ENCODE measurements at places on chromosomes 4 and X.

DNA sequence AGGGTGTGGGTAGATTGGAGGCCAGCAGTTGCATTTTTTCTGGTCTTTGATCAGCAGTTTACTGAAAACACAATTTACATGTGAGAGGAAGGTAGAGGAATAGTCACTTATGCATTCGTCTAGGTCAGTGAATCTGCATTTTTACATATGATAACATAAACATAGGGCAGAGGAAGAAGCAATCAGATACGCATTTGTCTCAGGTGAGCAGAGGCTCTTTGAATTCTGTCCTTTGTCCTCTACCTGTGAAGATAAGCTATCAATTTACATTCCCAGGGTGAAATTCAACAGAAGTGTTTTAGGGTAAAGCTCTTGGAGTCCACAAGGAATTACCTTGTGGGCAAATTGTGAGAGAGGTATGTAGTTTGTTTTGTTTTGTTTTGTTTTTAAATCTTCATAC, 306.5 kb downstream of the MAGEB5 start:
- no peak for DNase-seq

DNA sequence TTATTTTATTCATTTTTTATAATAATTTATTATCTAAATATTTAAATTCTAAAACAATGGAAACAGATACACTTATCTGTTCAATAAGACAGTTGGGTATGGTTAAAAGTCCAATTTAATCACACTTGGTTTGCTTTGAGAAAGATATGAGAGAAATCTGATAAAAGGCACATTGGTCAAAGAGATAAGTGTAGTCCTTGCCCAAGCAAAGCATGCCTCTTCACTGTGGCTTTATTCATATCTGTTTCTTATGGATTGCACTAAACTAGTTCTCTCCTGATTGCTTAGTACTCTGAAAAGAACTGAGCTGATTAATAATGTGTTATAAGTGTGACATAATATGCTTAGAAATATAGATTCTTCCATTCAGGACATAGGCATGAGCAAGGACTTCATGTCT, 39.8 kb downstream of the CXCL1 start:
- DNase-seq = no peak

DNA sequence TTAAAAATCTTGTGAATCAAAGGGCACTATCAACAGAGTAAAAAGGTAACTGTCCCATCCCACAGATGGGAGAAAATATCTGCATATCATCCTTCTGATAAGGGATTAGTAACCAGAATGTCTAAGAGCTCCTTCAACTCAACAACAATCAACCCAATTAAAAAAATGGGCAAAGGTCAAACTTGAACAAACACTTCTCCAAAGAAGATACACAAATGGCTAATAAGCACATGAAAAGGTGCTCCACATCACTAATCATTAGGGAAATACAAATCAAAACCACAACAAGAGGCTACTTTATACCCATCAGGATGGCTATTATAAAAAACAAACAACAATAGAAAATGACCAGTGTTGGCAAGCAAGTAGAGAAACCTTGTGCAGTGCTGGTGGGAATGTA, 43.3 kb downstream of the TMEM165 start:
- no peak for DNase-seq

GRCh38 chr4:59818656-59819055, 1381.5 kb upstream of the ADGRL3 start:
- DNase-seq = peak; percentile 4

DNA sequence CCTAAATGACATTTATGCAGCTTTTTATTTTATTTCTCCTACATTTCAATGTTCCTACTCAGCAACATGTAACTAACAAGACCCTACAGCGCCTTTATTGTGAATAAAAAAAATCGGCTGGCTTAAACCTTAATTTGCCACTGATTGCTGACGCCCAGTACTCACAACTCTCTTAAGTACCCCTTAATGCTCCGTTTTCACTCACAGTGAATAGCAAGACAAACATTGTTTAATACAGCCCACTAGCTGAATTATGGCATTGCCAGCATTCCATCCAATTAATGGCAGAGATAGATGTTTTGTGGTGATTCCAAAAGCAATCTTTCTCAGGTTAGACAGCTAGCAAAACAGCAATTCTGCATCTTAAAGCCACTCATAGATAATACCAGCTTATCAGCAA, 61.1 kb downstream of the PPARGC1A start:
- no peak for DNase-seq

- no peak for DNase-seq
Observed at GRCh38 chr4:99144070-99144469, at the start of gene ADH4. Gene ADH4, minus strand, starts transcription at chr4:99144297. Its CDS starts 75 bp downstream, at chr4:99144222.

DNA sequence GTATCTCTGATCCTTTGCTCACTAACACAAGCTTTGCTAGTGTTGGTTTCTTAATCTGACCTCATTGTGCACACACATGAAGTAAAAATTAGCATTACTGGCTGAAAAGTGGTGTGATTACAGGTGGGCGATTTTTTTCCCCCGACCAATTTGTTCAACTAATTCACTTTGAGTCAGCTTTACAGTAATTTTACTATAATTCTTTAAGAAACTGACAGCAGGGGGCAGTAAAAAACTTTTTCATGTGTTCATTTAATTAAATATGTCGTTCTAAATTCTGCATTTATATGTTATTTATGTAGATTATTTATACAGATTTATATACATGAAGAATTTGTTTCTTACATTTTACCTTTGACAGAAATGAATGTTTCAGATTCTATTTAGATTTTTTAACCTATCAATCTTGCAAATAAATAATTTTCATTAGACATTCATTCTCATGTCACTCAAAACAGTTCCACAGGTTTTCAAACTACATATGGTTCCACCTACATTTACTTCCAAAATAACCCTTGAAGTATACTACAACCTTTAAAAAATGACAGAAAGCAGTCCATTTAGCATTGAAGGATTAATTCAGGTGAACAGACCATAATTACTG, 17.5 kb downstream of the PALLD start:
- DNase-seq = peak; percentile 34

GRCh38 chr4:1598206-1599025, 85.7 kb downstream of the FAM53A start:
- DNase-seq = no peak

GRCh38 chrX:72314881-72315280, 9.2 kb upstream of the CITED1 start:
- DNase-seq = no peak

GRCh38 chr4:105215609-105216313, 69.1 kb downstream of the TET2 start:
- peak; percentile 67 for DNase-seq

- no peak for DNase-seq
Observed at GRCh38 chr4:10124167-10124930, 7.8 kb upstream of the WDR1 start.

Data from activated CD4-positive, alpha-beta T cell treated with anti-CD3 and anti-CD28 coated beads, Interleukin-2, Interleukin-6, amounts not matched to agents 100 ng/mL and 50 ng/mL, durations not matched to agents 16 hours and 8 hours (primary cell).